IPS DF 19.7 (cell line): ENCODE measurements at places on chromosomes 6 and 20.

DNA sequence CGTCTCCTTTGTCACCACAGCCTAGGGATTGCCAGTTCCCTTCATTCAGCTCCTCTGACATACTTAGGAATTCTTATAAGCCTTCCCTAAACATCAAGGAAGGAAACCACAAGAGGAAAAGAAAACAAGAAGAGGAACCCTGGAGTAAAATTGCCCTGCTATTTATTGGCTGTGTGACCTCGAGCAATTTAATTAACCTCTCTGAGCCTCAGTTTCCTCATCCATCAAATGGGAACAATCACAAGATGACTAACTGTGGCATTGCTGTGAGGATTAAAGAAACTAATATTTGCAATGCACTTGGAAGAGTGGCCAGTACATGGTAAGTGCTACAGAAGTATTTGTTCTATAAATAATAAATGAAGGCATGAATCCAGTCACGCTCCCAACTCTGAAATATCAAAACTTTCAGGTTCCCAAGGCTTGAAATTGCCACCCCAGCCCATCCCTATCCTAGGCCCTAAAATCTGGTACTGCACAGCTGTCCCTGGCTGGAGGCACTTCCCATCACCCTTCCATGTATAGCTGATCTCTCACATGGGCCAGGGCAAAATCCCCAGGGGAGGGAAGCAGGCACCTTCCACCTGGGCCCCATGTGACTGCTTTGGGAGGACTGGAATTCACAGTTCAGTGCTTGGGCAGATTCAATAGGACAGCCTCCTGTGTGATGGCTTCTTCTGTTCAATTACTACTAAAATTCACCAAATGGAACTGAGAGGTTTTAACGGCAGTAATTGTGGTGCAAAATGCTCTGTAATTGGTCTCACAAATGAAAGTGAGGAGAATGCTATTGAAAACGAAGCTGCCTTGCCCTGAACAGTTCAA lies 78.0 kb upstream of the MAFB start:
- DNase-seq = no peak

DNA sequence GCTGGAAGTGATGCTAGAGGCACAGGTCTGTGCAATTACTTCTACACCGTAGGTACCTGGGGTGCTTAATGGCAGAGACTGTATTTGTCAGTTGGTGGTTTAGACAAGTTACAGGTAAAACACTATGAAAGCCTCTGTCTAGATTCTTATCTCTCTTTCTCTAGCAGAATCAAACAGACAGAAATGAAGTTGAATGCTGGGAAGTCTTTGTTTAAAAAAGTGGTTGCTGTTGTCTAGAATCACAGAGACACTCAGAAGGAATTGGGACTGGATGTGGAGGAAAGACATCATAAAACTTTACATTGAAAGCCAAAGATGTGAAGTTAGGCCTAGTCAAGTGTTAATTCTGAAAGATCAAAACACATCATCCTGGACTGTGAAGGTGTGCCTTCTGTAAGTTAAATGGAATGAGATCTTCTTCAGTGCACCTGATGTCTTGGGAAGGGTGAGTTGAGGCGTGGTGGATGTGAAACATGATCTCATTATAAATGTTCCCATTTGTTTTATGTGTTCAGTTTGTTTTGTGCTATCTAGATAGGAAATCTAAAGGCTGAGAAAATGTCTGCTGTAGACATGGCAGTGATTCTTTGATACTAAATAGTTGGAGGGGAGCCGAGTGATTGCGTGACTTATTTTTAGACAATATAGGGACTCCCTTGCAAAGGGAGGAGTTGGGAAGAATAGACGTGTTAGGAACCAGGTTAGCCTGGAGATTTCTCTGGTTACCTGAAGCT lies 290.2 kb downstream of the SOX4 start:
- DNase-seq = no peak

DNA sequence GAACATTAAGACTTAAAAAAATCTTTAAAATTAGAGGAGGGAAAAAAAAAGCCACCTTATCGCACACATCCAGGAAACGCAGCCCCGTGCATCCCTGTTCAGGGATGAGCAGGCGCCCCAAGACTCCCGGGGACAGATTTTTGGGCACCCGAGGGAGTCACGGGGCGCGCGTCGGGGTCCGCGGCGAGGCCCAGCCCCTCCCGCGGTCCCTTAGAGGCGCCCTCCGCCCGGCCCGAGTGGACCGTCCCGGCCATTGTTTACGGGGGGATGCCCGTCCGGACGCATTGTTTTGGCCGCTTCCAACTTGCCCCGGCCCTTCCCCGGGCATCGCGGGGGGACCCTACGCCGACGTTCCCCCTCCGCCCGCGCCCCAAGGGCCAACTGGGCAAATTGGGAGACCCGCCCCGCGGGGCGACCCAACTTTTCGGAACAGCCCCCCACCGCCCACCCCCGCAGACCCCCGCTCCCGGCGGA lies 610 bp downstream of the ZNF217 start:
- no peak for DNase-seq

GRCh38 chr6:38782616-38783015 lies 67.5 kb downstream of the DNAH8 start:
- DNase-seq = no peak

DNA sequence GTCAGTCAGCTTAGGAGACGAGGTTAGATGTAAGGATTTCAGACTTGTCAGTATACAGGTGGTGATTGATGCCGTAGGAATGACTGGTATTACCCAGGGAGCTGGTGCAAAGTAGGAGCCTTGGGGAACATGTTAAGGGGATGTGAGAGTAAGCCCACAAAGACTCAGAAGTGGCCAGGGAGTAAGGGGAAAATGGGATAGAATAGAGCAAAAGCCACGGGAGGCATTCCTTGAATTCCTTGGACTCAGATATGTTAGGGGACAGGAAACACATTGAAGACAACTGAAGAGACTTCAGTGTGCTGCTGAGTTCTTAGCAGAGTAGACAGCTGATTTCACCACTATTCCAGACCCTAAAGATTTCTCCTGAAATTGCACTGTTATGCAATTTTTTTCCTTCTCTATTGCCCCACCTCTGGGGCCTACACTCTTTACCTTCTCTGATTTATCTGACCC lies 1.2 kb upstream of the ACAT2 start:
- DNase-seq = peak; percentile 89

DNA sequence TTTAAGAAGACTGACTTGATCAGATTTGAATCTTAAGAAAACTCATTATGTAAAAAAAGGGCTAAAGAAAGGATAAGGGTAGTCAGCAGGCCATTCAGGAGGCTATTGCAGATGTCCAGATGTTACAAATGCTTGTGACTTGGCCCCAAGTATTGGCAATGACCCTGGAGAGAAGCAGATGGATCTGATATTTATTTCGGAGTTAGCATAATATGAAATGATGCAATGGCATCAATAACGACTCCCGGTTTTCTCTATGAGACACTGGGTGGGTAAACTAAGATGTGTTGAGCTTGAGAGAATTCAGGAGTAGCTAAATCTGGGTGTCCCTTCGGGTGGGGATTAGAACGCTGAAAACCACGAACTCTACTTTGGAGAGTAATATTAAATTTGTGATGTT lies 149.7 kb downstream of the LAMA2 start:
- DNase-seq = no peak

- no peak for DNase-seq
Observed at GRCh38 chr6:138107078-138107751, at the start of gene PERP. Gene PERP, minus strand, starts transcription at chr6:138107419. Its CDS starts 79 bp downstream, at chr6:138107340.

- no peak for DNase-seq
Observed at GRCh38 chr20:58864346-58864745, 11.8 kb downstream of the GNAS start.

DNA sequence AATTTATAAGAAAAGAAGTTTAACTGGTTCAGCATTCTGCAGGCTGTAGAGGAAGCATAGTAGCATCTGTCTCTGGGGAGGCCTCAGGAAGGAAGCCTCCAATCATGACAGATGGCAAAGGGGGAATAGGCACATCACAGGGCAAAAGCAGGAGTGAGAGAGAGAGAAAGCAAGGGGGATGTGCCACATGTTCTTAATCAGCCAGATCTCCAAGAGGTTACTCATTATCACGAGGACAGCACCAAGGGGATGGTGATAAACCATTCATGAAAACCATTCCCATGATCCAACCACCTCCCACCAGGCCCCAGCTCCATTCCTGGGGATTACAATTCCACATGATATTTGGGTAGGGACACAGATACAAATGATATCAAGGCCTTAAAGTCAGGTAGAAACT lies 217.5 kb upstream of the TCF21 start:
- DNase-seq = no peak

DNA sequence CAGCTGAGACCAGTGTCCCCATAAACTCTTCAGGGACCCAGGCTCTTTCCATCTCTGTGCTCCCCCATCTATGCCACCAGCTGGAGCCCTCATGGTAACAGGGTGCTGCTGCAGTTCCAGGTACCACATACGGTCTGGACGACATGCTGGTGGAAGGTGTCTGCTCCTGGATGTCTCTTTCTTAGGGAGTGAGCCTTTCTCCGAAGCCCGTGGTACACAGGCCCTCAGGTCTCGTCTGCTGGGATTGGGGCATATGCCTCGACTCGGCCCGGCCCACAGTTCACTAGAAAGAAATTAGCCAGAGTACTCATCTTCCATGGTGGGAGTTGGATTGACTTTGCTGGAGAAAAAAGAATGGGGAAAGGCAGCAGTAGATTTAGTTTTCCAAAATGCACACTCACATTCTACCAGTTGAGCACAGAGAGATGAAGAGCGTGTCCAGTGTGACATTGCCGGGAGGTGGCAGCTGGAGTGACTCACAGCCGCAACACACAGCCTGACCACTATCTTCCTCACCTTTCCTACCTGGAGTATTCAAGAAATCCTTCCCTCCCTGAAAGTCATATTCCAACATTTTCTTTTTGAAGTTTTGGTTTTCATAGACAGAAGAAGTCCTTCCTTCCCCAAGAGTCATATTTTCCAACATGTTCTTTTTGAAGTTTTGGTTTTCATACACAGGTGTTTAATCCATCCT lies 18.6 kb upstream of the SPO11 start:
- DNase-seq = no peak

DNA sequence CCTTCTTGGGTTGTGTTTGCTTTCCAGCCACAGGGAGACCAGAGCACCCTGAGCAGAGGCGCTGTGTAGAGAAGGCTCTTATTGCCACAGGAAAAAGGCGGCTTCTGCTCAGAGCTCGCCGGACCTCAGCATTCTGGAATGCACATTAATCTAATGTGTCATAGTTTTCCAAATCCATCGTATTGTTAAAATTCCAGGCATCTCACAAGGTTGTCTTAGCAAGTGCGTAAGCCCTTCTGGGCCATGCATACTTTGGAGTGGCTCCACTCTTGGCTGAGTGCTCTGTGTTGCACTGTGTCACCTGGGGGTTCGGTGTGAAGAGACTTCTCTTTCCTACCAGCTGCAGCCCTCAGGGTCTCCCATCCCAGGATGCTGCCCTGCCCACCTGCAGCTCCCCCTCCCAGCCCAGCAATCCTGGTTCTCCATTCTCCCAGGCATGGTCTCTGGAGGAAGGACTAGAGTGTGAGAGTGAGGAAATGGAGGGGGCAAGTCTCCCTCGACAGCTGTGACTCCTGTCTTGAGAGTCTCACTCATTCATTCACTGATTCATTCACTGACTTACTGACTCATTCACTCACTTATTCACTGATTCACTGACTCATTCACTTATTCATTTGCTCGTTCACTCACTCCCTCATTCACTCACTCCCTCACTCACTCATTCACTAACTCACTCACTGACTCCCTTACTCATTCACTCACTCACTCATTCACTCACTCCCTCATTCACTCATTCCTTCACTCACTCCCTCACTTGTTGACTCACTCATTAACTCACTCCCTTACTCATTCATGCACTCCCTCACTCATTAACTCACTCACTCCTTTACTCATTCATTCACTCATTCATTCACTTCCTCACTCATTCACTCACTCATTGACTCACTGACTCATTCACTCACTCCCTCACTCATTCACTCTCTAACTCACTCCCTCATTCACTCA lies 83.7 kb upstream of the MPC1 start:
- DNase-seq = no peak

GRCh38 chr6:43495409-43495941 lies 14.7 kb downstream of the LRRC73 start:
- no peak for DNase-seq

DNA sequence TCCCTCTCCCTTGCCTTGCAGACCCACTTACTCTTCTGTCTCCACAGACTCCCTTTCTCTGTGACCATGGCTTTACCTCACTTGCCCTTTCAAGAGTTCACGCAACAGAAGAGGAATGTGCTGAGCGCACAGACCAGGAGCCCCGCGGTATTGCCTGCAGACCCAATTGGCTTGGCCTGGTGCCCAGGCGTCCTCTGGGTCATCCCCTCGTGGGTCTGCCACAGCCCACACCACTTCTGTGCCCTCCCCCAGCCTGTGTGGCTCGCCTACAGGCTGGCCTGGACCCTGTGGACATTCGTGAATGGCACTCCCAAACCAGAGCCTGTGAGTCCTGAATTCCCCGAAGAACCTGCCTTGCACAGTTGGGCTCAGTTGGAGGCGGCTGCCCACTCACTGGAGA lies 15.3 kb upstream of the NINL start:
- DNase-seq = no peak

GRCh38 chr6:43749461-43749860 lies 20.6 kb upstream of the VEGFA start:
- DNase-seq = no peak

GRCh38 chr6:20338156-20338555 lies 63.5 kb upstream of the E2F3 start:
- no peak for DNase-seq

DNA sequence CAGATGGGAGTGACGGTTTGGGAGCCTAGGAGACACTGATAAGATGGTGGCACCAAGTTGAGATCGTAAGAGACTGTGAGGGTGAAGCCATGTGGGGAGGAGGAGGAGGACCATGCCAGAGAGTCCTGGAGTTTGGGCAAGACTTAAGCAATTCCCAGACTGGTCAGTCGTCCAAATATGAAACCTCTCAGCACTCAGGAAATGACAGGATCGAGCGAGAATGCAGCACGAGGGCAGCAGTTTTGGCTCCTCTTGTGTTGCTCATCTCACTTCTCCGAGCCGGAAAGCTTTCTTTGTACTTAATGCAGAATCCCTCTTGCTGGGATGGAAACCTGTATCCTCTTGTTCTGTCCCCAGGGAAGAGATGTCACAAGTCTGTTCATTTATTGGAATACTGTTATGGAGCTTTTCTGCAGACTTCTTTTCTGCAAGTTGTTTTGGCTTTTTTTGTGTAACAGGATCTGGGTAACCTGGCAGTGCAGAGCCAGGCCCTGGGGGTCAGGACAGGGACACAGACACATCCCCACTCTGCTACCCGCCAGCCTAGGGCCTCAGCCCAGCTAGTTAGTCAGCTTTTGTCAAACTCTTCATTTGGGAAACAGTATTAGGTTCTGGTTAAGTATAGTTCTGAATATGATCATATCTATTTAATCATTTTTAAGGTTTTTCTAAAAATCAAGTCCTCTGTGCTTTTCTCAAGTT lies 34.3 kb downstream of the FNDC1 start:
- DNase-seq = no peak

GRCh38 chr6:41559655-41560427 lies 13.7 kb downstream of the FOXP4 start:
- DNase-seq = no peak

DNA sequence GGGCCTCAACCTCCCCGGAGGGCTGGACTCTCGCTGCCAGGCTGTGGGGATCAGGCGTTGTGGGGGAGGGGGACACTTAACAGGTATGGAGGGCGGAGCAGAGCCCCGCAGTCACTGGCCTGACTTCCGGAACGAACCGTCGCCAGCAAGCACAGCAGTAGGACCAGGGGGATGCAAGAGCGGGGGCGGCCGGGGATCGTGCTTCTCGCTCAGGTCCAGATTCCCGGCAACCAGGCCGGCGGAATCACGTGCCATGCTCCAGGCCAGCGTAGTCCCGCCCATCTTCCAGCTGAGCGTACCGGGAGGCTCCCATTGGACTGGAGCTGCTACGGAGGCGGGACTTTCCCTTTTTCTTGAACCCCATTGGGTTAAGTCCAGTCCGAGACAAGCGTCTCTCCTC lies 10.0 kb upstream of the POU5F1 start:
- DNase-seq = no peak

GRCh38 chr6:103356531-103356930 lies 1503.2 kb downstream of the HACE1 start:
- DNase-seq = no peak
